ENCODE measurements at places on chromosomes 2 and 18. TPM values are rescaled to one million over a fixed set of nuclear protein-coding genes. Genes with fewer than 3 reads are reported as not detected.

- H3K4me3 ChIP-seq, result no peak overlapping the region
- H3K27me3 ChIP-seq, result no peaks in the 10 kb centered on the region
These were observed 511.8 kb downstream of the CPS1 start for GRCh38 chr2:211068108-211068780.

CD8B gene
- total RNA-seq, result 1.5 TPM

FZD7 gene
- total RNA-seq, result 14.4 TPM

DNA sequence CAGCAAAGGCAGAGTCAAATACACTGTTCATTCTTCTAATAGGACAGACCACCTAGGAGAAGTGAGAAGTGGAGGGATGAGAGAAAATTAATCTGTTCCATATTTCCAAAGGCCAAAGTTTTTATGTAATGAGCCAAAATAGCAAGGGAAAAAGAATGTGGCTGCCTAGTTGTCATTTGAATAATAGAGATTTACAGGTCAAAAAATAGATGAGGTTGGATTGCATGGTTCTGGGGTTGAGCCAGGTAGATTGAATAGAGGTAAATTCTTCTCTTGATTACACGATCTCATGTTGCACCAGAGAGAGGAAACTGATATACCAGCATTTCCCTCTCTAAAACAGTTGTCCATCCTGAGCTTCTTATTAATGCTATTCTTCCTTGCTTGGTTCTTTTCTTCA lies 325.8 kb downstream of the CCDC178 start:
- no peak overlapping the region for H3K27ac ChIP-seq
- H3K4me1 ChIP-seq, result no peaks in the 10 kb centered on the region
- no peaks in the 10 kb centered on the region for H3K36me3 ChIP-seq
- DNase-seq, result no peak
- no peaks in the 10 kb centered on the region for H3K27me3 ChIP-seq

ANAPC1 gene
- total RNA-seq, result 45.6 TPM

GRCh38 chr18:50111398-50111797 lies 83.5 kb downstream of the MYO5B start:
- no peaks in the 10 kb centered on the region for H3K36me3 ChIP-seq
- no peak overlapping the region for H3K27ac ChIP-seq
- H3K4me1 ChIP-seq, result no peaks in the 10 kb centered on the region

DNA sequence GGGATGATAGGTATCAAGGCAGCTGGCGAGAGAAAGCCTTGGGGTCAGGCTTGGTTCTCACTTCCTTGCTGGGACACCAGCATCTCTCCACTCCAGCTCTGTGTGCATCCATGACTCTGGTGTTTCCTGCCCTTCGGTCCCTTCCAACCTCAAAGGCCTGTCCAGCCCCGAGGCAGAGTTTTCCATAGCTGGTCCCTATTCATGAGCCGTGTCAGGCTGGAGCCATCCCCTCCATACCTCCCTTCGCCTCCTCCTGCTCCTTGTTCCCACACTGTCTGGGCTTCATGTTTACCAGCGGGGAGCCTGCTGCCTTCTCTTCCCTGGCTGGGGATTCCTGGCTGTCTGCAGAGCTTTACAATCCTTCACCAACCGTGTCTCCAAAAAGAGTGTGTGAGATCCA lies 51.2 kb downstream of the DYSF start:
- H3K27me3 ChIP-seq, result no peaks in the 10 kb centered on the region
- peaks cover 5% of the 10 kb centered on the region for H3K4me1 ChIP-seq
- DNase-seq, result no peak

GRCh38 chr2:29650631-29651097 lies 270.7 kb downstream of the ALK start:
- H3K4me1 ChIP-seq, result no peaks in the 10 kb centered on the region
- H3K4me3 ChIP-seq, result no peak overlapping the region
- H3K27me3 ChIP-seq, result no peaks in the 10 kb centered on the region

RNPEPL1 gene
- total RNA-seq, result 101 TPM

DNA sequence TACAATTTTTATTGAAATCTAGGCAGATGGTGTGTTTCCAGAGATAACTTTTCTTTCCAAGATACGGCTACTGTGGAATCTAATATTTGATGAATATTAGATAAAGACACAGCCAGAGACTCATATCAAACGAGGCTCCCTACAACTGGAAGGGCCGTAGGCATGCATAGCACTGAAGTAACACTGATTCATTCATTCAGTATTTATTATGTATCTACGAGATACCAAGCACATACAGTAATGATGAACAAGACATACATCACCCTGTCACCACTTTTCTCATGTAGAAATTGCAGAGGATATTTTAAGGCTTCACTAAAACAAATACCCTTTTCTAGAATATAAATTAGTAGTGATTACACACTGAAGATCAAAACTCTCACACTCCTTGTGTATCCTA lies 74.5 kb downstream of the KCTD18 start:
- H3K27ac ChIP-seq, result no peak overlapping the region
- H3K27me3 ChIP-seq, result no peaks in the 10 kb centered on the region
- no peak overlapping the region for H3K4me3 ChIP-seq
- no peak for DNase-seq

M1AP gene
- not detected for total RNA-seq

DNA sequence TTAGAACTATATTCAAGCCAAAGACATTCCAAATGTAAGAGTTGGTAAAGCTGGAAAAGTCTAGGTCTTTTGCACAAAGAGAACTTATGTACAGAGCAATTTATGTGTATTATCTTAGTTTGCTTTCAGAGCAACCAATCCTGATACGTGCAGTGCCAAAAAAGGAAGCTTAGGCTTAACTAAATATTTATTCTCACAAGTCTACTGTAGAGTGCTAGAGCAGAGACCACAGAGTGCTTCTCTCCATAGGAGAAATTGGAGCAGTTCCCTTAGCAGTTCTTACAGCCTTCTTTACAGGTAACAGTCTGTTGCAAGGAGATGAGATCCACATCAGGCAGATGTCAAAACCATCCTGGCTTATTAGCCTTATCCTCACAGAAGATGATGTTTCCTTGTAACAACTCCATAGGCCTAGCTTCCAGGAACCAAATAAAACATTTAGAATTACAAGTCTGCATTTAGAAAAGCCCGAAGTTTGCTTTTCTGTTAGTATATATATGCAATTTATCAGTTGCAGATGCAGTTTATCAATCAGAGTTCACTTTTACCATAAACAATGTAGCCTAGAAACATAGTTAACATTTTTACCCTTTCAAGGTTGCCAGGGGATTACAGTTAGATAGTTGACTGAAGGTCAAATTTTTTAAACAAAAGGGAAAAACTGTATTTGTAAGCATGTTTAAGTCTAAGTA lies 250.6 kb upstream of the KCNJ3 start:
- no peaks in the 10 kb centered on the region for H3K27me3 ChIP-seq
- no peaks in the 10 kb centered on the region for H3K36me3 ChIP-seq
- DNase-seq, result no peak
- no peak overlapping the region for H3K27ac ChIP-seq
- H3K4me1 ChIP-seq, result no peaks in the 10 kb centered on the region

CD8B2 gene
- not detected for total RNA-seq

GRCh38 chr2:219484343-219485200 lies 14.1 kb upstream of the GMPPA start:
- no peaks in the 10 kb centered on the region for H3K27me3 ChIP-seq
- H3K27ac ChIP-seq, result no peak overlapping the region
- no peaks in the 10 kb centered on the region for H3K4me1 ChIP-seq
- peak overlapping the region; percentile 1 for H3K4me3 ChIP-seq

DNA sequence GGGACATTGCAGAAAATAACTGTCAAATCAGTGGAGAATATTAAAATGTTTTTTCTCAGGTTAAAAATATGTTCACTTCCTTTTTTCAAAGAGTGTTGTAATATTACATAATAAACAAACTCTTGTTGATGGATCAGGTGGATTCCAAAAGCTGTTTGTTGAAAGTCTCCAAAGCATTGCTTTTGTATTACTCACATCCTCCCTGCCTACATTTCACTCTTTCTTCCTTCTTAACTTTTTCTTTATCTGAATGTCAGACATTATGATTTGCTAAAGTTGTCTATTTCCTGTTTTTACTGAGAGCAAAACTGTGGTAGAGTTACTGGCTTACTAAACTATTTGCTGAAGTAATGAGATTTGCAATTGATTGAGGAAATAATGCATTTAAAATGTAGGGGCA lies 92.1 kb downstream of the CDH19 start:
- H3K27me3 ChIP-seq, result no peaks in the 10 kb centered on the region
- no peak overlapping the region for H3K4me3 ChIP-seq
- no peak for DNase-seq
- no peaks in the 10 kb centered on the region for H3K36me3 ChIP-seq
- H3K4me1 ChIP-seq, result no peaks in the 10 kb centered on the region

DNA sequence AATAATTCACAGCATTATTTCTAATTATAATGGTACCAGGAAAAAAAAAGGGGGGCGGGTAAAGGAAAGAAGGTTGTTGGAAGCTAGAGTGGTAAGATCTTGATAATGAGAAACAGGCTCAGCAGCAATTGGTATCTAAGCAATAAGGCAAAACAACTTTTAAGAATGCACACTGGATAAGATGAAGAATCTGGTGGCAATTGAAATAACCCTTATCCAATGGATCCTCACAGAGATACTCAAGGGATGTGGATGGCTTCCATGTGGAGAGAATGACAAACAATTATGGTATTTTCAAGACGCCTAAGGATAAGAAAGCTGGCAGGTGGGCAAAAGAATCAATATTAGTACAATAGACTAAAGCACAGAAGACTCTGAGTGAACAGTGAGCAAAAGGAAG lies 153.6 kb downstream of the UPP2 start:
- no peaks in the 10 kb centered on the region for H3K36me3 ChIP-seq
- DNase-seq, result no peak
- H3K27me3 ChIP-seq, result no peaks in the 10 kb centered on the region
- H3K27ac ChIP-seq, result no peak overlapping the region
- H3K4me1 ChIP-seq, result no peaks in the 10 kb centered on the region

DNA sequence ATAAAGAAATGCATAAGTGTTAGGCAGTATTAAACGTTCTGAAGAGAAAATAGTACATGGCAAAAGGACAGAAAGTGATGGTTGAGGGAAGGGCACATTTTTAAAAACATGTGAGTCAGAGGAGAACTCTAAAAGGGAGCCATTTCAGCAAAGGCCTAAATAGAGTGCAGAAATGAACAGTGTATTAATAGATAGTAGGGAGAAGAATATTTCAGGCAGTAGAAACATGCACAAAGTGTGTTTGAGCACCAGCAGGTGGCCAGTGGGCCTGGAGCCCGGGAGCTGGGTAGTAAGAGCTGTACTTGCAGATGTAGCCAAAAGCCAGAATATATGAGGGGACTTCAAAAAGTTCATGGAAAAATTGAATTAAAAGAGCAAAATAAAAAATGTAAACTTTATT lies 288.1 kb upstream of the FIGN start:
- H3K4me1 ChIP-seq, result peaks cover 21% of the 10 kb centered on the region
- no peak overlapping the region for H3K4me3 ChIP-seq
- peak overlapping the region; percentile 45 for H3K27ac ChIP-seq
- DNase-seq, result no peak
- no peaks in the 10 kb centered on the region for H3K36me3 ChIP-seq

GPD2 gene
- 13.7 TPM for total RNA-seq

GRCh38 chr2:68726608-68727367 lies 7.8 kb upstream of the ARHGAP25 start:
- H3K27me3 ChIP-seq, result no peaks in the 10 kb centered on the region
- no peaks in the 10 kb centered on the region for H3K4me1 ChIP-seq
- H3K4me3 ChIP-seq, result no peak overlapping the region
- H3K36me3 ChIP-seq, result no peaks in the 10 kb centered on the region
- no peak for DNase-seq
- H3K27ac ChIP-seq, result no peak overlapping the region

GRCh38 chr18:21321711-21322110 lies 79.7 kb downstream of the GREB1L start:
- H3K27ac ChIP-seq, result no peak overlapping the region
- H3K36me3 ChIP-seq, result no peaks in the 10 kb centered on the region
- H3K4me1 ChIP-seq, result peaks cover 2% of the 10 kb centered on the region
- H3K4me3 ChIP-seq, result no peak overlapping the region

RBM44 gene
- total RNA-seq, result 1.6 TPM

TOGARAM2 gene
- total RNA-seq, result 2.4 TPM

DNA sequence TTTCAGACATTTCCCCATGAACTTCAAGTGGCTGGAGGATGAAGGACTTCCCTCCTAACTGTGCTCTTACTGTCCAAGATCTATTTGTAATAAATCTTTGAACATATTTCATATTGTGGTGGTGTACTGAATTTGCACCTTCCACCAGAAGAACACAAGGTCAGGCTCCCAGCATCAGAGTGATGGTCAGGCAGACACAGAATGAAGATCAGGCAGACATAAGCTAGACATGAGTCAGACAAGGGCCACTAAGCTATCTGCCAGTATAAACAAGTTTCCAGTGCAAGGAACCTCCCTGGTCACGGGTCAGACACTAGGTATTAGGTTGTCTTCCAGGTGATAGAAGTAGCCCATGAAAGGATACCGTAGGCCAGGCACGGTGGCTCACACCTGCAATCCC lies 20.0 kb downstream of the AQP12B start:
- H3K27me3 ChIP-seq, result no peaks in the 10 kb centered on the region
- H3K36me3 ChIP-seq, result no peaks in the 10 kb centered on the region
- no peak overlapping the region for H3K27ac ChIP-seq
- no peak overlapping the region for H3K4me3 ChIP-seq
- H3K4me1 ChIP-seq, result no peaks in the 10 kb centered on the region

DNA sequence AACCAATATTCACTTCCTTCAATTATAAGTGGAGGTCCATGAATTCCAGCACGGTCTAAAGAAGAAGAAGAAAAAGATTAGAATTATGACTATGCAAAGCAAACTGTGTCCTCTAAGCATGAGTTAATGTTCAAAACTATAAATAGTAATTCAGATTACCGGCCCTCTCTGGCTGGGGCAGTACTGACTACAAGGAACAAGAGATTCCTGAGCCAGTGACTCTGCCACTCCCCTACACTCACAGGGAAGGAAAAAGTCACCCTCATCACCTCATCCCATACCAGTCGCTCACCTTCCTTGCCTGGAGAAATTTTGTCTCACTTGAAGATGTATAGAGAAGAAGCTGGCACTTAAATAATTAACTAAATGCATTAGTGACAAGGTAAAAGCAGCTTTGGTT lies 56.5 kb upstream of the CD302 start:
- no peaks in the 10 kb centered on the region for H3K27me3 ChIP-seq
- no peak for DNase-seq
- H3K4me3 ChIP-seq, result no peak overlapping the region
- H3K27ac ChIP-seq, result no peak overlapping the region

GRCh38 chr2:82158150-82158549 lies 1853.6 kb upstream of the LRRTM1 start:
- DNase-seq, result no peak
- no peak overlapping the region for H3K27ac ChIP-seq
- no peaks in the 10 kb centered on the region for H3K4me1 ChIP-seq
- no peaks in the 10 kb centered on the region for H3K27me3 ChIP-seq
- H3K36me3 ChIP-seq, result no peaks in the 10 kb centered on the region
- no peak overlapping the region for H3K4me3 ChIP-seq

DNA sequence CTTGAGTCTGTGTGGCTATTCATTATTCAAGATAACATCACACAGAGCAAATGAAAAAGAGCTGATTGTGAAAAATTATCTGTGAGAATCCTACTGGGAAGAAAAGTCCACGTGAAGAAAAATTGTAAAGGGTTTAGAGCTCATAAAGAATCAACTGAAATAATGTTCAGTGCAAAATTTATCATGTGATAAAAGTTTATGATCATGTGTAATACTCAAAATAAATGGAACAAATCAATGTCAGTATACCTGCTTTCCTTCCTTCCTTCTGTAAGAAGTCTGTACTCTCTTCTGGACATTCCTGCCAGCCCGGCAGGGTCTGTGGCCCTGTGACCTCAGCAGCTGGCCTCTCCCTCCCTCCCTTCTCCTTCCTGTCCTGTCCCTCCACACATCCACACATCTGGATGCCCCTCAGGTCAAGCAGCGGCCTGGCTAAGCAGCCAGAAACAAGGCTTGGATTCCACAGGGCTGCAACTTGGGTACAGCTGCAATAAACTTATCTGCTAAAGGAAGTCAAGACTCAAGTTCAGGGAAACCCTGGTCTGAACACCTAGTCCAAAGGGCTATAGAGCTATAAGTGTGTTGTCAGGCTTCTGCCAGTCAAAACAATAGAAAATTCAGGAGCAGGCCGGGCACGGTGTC lies 172.1 kb downstream of the MREG start:
- no peak for DNase-seq
- H3K4me3 ChIP-seq, result no peak overlapping the region
- peak overlapping the region; percentile 25 for H3K27ac ChIP-seq
